Stimulated activated CD4-positive, alpha-beta T cell treated with anti-CD3 and anti-CD28 coated beads, Interleukin-12 subunit alpha, Interleukin-12 subunit beta, amount 100 ng/mL, for 24 hours (primary cell): ENCODE measurements at places on chromosomes 7 and 10.

DNA sequence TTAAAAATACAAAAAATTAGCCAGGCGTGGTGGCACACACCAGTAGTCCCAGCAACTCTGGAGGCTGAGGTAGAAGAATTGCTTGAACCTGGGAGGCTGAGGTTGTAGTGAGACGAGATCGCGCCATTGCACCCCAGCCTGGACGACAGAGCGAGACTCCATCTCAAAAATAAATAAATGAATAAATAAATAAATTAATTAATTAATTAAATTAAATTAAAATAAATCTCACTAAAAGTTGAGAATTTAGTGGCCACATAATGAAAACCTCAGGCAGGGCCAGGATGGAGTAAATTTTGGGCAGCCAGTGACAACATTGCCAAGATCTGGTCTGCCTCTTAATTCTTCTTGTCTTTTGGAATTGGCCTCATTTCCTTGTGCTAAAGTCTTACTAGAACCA is 187.5 kb upstream of the FEZF1 start:
- no peak for DNase-seq

- DNase-seq: no peak
Observed at GRCh38 chr10:25820472-25820871, 113.6 kb upstream of the MYO3A start.

DNA sequence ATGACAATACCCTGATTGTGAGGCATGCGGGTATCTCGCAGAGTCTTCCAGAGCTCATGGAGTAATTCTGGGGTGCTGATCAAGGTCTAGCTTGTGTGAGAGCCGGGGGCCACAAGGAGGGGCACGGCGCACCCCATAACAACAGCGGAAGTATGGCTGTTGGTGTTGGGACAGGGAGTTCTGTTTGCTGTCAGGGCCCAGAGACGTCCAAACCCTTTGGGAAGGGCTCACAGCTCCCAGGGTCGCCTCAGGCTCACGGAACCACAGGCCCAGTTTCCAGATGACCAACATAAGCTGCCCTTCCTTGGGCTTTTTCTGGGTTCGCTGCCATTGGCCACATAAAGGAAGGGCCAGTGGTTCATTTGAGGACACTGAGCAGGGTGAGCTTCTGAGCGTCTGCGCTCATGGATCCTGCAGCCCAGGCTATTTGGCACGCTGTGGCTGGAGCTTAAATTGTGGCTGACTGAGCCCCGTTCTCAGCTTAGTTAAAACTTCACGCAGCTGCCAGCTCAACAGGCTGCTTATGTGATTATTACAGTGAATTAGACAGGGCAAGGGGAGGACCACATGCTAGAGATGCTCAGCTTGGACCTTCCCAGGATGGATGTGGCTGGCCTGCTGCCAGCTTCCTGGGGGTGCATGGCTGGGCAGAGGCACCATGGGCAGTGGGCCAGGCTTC is 92.3 kb downstream of the DNAJB6 start:
- no peak for DNase-seq

GRCh38 chr7:70512144-70512543 is 619.8 kb upstream of the GALNT17 start:
- DNase-seq: no peak

- DNase-seq: no peak
Observed at GRCh38 chr7:248732-249435, 41.1 kb upstream of the FOXL3 start.

- no peak for DNase-seq
Observed at GRCh38 chr10:1074052-1074747, 18.0 kb downstream of the WDR37 start.

DNA sequence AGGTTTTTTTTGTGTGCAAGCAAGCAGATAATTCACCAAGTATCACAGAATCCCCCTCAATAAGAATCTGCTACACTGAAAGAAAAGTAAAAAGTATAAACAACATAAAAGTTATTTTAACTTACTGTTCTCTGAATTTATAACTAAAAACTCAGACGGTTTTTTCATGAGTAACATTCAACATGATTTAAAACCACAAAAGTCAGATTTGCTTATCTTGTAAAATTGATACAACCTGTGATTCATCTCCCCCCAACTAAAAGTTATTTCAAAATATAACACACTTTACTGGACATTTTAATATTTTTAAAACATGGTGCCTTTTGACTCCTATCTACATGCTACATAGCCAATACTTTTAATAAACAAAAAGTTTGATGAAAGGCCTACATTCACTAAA is 32.8 kb downstream of the TSPAN12 start:
- DNase-seq: no peak

DNA sequence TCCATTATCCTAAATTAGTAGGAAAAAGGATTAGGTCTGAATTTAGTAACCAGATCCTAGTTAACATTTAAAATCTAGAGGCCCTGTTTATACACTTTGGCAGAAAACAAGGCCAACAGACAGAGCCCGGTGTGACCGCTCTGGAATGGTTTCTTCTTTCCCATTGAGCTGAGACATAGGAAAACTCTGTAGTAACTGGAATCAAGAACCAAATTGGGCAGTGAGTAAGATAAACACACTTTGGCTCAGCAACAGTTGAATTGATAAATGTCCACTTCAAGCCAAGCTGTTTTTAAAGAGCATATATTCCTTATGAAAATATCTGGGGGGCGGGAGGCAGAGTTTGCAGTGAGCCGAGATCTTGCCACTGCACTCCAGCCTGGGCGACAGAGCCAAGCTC is 343.7 kb upstream of the SEMA3A start:
- no peak for DNase-seq

DNA sequence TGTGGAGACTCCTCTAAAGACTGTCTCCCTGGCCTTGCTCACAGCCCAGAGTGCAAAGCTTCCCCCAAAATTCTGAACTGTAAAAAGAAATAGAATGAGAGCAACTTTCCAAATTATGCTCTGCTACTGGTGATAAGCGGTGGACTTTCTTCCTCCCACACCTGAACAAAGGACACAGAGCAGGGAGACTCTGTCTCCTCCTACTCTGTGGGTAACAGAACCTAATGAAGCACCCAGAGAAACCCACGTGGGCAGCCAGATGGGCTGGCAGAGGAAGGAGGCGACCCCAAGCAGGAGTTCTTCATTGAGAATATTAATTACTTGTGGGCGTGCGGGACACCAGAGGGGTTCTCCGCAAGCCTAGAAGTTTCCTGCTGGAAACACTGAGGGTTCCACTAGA is 139.5 kb downstream of the KMT2E start:
- DNase-seq: no peak

DNA sequence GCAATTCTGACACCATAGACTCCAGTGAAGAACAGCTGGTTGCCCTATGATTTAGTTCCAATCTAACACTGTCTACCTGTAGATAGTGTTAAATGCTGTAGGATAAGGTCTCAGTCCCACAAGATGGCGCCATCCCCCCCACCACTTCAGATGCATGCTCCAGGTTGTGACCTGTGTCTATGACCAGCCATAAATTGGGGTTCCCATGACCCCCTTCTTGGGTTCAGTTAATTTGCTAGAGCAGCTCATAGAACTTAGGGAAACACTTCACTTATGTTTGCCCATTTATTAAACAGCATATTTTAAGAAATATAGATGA is 13.1 kb downstream of the CCSER2 start:
- no peak for DNase-seq

GRCh38 chr7:87356448-87356847 is 11.0 kb downstream of the CROT start:
- DNase-seq: no peak
